ENCODE measurements at places on chromosomes 7 and 10.

DNA sequence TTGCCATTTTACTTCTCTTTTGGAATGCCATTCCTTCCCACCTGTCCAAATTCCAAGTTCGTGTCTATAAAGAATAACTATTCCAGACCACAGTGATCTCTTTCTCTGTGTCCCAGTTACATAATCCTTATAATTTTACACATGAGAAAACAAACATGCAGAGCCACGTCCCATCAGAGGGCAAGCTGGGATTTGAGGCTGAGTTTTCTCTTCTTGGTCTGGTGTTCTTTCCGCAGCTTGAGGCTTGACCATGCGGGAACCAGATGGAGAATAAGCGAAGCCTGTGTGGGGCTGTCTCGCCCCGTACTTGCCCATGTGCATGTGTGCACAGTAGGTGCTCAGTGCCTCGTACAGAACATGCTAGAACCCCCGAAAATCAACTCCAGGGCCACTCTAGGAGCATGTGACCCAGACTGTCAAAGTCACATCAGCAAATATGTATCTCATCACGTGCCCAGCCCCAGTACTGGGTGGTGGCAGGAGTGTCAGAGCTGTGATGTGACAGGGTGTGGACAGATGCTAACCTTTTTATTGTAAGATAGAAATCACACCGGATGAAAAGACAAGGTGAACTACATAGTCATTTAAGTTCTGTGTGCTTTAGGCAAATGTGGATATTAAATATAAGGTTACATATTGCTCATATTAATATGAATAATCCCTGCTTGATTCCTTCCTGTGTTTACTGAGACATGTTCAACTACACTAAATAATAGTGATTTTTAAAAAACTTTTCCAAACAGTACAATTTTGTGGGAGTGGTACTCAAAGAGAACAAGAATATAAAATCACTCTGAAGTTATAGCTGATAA is 3.2 kb downstream of the INSIG1 start:
- no peak for DNase-seq

- DNase-seq, result no peak
Observed at GRCh38 chr7:42671627-42672026, 240.2 kb downstream of the C7orf25 start.

GRCh38 chr7:21946222-21946709 is 567 bp upstream of the CDCA7L start:
- DNase-seq, result no peak

DNA sequence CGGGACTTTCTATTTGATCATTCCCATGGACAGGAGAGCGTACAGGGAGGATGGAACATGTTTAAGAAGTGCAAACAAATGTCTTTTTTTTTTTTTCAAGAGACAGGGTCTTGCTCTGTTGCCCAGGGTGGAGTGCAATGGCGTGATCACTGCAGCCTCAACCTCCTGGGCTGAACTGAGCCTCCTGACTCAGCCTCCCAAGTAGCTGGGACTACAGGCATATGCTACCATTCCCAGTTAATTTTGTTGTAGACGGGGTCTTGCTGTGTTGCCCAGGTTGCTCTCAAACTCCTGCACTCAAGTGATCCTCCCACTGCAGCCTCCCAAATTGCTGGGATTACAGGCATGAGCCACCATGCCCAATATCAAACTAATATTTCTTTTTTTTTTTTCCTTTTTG is 40.5 kb downstream of the SPDYE5 start:
- no peak for DNase-seq

GRCh38 chr7:118281196-118281595 is 56.7 kb downstream of the ANKRD7 start:
- DNase-seq, result no peak

GRCh38 chr7:137655804-137656203 is 191.0 kb downstream of the DGKI start:
- DNase-seq, result no peak

All from smooth muscle cell of the brain vasculature (primary cell).